A549 treated with RU486 at 1 μM for 4 hours (cell line): ENCODE measurements at places on chromosomes 6 and 20. TPM values are rescaled to one million over a fixed set of nuclear protein-coding genes. Genes with fewer than 3 reads are reported as not detected.

Gene PPIL6
- 1.5 to 3.1 TPM (median 2.6 TPM) in 5 replicates for total RNA-seq

Gene GSTA3
- not detected in 5 replicates for total RNA-seq

Gene OR2B2
- total RNA-seq, result not detected in 5 replicates

Gene CENPW
- total RNA-seq, result 34.0 to 44.6 TPM (median 41.9 TPM) in 5 replicates

Gene EPPIN
- not detected in 5 replicates for total RNA-seq

Gene ASF1A
- 9.2 to 13.2 TPM (median 9.9 TPM) in 5 replicates for total RNA-seq

Gene LBP
- total RNA-seq, result 0.98 to 1.4 TPM (median 1.1 TPM) in 5 replicates

Gene PDE10A
- total RNA-seq, result 29.1 to 34.8 TPM (median 33.0 TPM) in 5 replicates

Gene RAB44
- total RNA-seq, result 0.02 to 0.06 TPM (median 0.04 TPM) in 4 of 5 replicates, not detected in the other

Gene IL22RA2
- not detected in 5 replicates for total RNA-seq

Gene MDFI
- 0.55 to 0.85 TPM (median 0.74 TPM) in 5 replicates for total RNA-seq

Gene OGFRL1
- total RNA-seq, result 3.4 to 9.0 TPM (median 7.0 TPM) in 5 replicates

Gene MPC1
- 3.6 to 4.8 TPM (median 4.0 TPM) in 5 replicates for total RNA-seq

Gene HUS1B
- total RNA-seq, result 0.20 to 0.43 TPM (median 0.24 TPM) in 4 of 5 replicates, not detected in the other

Gene FERMT1
- total RNA-seq, result 15.8 to 17.7 TPM (median 17.0 TPM) in 5 replicates

Gene HLA-DRB1
- total RNA-seq, result not detected in 5 replicates

Gene SAPCD1
- 2.0 to 4.2 TPM (median 3.7 TPM) in 5 replicates for total RNA-seq

Gene PTK7
- total RNA-seq, result 4.1 to 5.1 TPM (median 4.4 TPM) in 5 replicates

Gene C6orf15
- total RNA-seq, result not detected in 5 replicates

Gene IL17A
- not detected in 5 replicates for total RNA-seq

Gene CAGE1
- 0.10 TPM in 1 of 5 replicates, not detected in the others for total RNA-seq

Gene VSTM2L
- total RNA-seq, result 6.1 to 10.0 TPM (median 7.4 TPM) in 5 replicates

Gene ADNP
- 41.2 to 51.1 TPM (median 43.7 TPM) in 5 replicates for total RNA-seq
